ENCODE measurements at places on chromosomes 2 and 18.

- DNase-seq = no peak
Measured at GRCh38 chr2:9740382-9741073, 102.7 kb upstream of the TAF1B start.

- no peak for DNase-seq
Measured at GRCh38 chr2:163607630-163608029, 128.2 kb downstream of the FIGN start.

DNA sequence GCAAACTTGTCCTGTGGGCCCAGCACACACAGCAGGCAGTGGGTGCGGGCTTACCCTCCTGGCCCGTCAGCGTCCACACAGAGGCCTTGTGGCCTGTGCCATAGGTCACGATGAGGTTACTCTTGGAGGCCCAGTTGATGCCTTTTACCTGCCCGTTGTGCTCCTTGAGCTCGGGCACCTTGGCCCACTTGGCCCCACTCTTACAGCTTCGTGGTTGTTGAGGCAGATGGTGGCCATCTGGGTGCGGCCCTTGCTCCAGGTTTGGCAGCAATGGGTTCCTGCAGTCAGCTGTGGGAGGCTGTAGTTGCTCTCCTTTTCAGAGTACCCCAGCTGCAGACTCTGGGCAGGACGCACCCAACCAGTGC lies 45.5 kb upstream of the PTH2R start:
- no peak for DNase-seq

DNA sequence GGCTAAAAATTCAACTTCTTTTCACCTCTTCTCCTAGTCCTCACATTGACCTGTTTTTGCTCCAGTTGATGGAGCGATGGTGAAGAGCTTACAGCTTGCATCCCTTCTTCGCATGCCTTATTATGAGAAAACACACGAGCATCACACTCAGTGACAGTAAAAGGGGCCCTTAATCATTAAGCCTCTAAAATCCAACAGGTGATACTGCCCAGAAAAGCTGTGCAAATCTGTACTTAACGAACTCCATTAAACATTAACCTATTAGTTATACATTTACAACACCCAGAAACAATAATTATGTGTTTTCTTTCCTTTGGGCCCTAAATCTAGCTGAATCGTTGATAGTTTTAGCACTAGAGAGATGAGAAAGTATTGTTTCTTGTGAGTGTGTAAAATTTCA lies 54.8 kb downstream of the LAMA1 start:
- no peak for DNase-seq

GRCh38 chr2:7346336-7346735 lies 429.1 kb downstream of the RNF144A start:
- no peak for DNase-seq

DNA sequence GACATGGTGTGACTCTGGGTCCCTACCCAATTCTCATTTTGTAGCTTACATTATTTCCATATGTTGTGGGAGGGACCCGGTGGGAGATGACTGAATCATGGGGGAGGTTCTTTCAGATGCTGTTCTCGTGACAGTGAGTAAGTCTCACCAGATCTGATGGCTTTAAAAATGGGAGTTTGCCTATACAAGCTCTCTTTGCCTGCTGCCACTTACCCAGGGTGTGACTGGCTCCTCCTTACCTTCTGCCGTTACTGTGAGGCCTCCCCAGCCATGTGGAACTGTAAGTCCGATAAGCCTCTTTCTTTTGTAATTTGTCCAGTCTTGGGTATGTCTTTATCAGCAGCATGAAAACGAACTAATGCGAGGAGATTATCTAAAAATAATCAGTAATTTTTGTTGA lies 1683.2 kb upstream of the SLC39A10 start:
- DNase-seq = no peak

DNA sequence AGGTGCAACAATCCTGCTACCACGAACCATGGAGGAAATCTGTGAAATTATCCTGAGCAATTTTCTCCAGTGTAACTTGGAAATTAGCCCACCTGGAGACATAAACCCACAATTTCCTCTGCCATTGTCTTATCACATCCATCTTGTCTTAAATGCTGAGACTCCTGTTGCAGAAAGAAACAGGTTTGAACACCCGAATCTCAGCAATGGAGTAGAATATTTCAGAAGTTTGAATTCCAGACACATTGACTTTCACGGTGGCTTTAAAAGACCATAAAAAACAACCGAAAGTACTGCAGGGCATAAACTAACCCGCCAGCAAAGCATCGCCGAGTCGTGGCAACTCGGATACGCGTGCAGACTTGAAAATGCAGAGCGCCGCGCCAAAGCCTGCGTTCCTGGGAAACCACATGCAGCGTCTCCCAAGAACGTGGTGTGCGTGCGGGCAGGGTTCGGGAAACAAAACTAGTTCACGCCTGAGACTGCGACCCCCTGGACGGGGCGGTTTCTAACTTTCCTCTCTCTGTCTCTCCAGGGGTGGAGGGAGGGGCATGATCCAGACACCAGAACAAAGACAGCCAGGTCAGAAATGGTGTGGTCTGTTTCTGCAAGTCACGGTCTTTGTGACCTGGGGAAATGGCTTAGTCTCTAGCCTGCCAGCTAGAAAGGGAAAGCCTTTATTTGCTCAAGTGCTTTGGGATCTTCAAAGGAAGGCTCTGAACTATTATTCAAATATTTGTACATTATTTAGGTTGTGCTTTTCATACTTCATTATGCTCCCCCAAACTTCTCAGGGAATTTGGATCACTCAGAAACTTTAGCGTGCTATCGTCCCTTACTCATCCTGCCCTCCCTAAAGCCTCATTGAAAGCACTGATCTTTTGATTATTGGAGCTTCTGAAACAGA lies 26.9 kb upstream of the KCTD1 start:
- no peak for DNase-seq

DNA sequence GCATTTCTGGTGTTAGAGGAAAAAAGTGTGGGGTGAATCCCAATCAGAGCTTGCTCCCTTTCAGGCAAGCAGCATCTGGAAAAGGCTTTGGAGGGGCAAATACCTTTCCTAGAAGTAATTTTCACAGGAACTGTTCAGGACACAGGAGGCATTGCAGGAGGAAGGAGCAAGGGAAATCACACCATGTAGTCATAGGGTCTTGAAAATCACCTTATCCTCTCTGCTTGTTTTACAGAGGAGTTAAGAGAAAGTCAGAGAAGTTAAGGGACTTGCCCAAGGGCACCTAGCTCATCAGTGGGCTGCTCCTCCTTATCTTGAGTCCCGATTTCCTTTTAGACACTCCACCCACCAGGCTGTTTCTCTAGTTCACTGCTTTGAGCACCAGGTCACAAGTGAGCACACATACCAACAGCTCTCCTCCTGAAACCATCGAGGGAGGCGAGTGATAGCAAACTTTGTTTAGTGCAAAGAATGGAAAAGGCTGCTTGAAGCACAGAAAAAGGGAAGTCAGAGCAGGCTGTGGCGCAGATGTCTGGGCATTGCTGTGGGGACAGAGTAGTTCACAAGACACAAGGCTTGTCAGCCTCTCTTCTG lies 89.2 kb upstream of the CXCR4 start:
- DNase-seq = no peak

GRCh38 chr2:201887773-201888425 lies 81.6 kb downstream of the CDK15 start:
- DNase-seq = no peak

DNA sequence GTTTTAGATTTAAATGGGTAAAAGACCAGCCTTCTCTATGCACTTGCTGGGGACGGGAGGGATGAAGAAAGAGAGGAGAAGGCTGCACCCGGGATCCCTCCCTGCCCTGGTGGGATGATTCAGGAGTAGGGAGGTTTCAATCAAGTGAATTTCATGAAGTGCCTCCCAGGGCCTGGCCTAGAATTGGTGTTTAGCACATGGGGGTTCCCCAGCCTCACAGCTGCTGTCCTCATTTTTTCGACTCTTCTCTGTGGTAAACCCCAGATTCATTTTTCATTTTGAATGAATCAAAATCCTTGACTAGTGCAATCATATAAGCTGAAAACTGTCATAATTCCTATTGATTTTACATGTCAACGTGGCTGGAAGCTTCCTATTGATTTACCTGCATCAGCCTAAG lies 81.1 kb downstream of the LPIN1 start:
- no peak for DNase-seq

DNA sequence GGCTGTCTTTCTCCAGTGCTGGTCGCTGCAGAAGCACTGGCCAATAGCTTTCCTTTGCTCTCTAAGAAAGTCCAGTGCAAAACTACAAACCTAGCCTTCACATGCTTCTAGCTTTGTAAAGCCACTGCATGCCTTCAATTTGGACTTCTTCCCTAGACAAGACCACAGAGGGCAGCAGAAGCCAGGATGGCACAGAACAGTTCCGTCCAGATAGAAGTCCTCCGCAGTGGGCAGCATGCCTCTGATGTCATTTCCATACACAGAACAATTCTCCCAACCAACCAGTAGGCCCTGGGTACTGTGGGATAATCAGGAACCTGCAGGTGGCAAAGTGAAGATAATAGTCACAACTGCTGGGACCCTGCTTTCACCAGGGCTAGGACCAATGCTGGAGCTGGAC lies 3.3 kb downstream of the ST6GAL2 start:
- DNase-seq = no peak

- DNase-seq = peak; percentile 66
Measured at GRCh38 chr2:218217360-218218267, 625 bp downstream of the ARPC2 start.

DNA sequence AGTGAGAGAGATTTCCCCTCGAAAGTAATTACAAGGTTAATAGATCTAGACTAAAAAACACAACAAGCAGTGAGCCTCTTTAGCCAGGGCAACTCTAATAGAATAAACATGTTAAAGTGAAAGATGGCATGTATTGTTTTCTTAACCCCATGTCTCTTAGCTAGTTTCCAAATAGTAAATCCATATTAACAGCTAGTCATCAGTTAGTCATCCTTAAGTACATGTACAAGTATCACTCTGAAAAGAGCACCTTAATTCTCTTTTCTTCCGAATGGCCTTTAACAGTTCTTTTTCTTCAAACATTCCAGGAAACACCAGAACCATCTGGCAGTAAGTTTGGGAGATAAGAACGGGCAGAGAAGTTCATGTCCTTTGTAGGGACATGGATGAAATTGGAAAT lies 1480.0 kb downstream of the LRP1B start:
- no peak for DNase-seq

DNA sequence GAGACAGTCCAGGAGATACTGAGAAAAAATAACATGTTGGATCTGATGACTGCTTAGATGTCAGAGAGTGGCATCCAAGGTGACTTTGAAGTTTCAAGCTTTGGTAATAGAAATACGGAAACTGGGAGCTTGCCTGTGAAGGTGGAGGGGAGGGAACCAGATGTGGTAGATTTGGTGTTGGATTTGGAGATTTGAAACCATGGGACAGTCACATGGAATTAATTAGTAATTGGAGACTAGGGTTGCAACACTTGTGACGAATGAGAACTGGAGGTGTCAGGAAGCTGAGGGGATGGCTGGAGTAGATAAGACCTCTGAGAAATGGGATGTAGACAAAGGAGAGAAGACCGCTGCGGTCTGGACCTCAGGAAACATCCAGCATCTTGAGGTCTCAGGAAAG lies 46.7 kb downstream of the RPL37A start:
- DNase-seq = no peak

Data from activated T-helper 9 cell treated with anti-CD3 and anti-CD28 coated beads, Interleukin-2, amount 50 U/mL, for 16 hours (primary cell).